Heart left ventricle (tissue), 16 donors: ENCODE measurements at places on chromosomes 13 and 19. TPM values are rescaled to one million over a fixed set of nuclear protein-coding genes. Genes with fewer than 3 reads are reported as not detected.

GRCh38 chr19:55489711-55490477 lies 1.7 kb downstream of the SSC5D start:
- H3K27me3 ChIP-seq, result peaks cover 9% of the 10 kb centered on the region
- H3K4me3 ChIP-seq, result no peak overlapping the region
- peaks cover 45% of the 10 kb centered on the region for H3K4me1 ChIP-seq
- no peak overlapping the region for H3K27ac ChIP-seq
- DNase-seq, result no peak

GRCh38 chr19:49488863-49489537 lies 1.6 kb downstream of the RPL13A start:
- H3K4me3 ChIP-seq, result peak overlapping the region; percentile 86
- peaks cover 40% of the 10 kb centered on the region for H3K36me3 ChIP-seq
- H3K27me3 ChIP-seq, result no peaks in the 10 kb centered on the region
- no peak for DNase-seq

DNA sequence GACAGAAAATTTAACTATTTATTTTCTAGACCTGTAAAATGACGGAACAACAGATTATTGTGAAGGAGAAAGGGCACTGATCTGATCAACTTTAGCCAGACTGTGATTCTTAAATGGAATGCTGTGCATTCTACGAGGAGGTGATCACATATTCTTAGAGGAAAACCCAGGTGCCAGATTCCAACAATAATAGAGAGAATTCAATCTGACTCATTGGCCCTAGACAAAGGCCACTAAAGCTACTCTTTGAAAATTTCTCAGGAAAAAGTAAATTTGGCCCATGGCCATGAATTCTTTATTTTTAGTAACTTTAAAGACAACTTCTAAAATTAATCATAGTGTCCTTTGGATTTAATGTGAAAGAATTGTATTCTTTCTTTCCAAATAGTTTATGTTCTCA lies 58.6 kb upstream of the POSTN start:
- H3K4me3 ChIP-seq, result no peak overlapping the region
- H3K27ac ChIP-seq, result no peak overlapping the region
- H3K4me1 ChIP-seq, result no peaks in the 10 kb centered on the region

DNA sequence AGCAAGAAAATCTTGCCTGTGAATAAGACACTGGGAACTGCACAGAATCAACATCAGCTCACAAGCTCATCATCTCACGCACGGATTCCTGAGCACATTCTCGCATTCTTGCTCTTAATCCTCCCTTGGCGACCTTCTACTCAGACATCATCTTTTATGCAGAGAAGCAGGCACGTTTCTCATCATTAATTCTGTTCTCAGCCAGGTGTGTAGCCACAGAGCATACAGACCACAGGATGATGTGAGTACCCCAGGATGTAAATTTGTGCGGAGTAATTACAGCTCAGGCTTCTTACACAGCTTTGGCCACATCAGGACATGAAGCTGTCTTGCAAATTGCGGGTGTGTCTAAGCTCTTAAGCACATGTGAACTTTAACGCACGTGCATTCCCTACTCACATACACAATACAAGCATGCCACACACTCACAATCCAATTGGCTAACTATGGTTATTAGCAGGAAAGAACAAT lies 36.5 kb upstream of the SACS start:
- no peak overlapping the region for H3K27ac ChIP-seq
- no peaks in the 10 kb centered on the region for H3K27me3 ChIP-seq
- H3K4me1 ChIP-seq, result peaks cover 5% of the 10 kb centered on the region
- H3K4me3 ChIP-seq, result no peak overlapping the region

DNA sequence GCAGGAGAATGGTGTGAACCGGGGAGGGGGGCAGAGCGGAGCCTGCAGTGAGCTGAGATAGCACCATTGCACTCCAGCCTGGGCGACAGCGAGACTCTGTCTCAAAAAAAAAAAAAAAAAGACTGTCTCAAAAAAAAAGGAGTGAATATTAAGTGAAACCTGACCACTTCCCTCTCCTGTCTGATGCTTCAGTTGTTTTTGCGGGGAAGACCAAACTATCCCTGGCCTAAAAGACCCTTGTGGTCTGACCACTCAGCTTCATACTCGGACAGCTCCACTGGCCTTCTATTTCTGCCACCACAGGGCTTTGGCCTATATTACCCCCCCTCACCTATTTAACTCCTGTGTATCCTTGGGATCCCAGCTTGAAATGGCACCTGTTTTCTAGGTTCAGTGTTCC lies 2.3 kb downstream of the CLASRP start:
- DNase-seq, result no peak
- H3K4me3 ChIP-seq, result no peak overlapping the region
- H3K27ac ChIP-seq, result no peak overlapping the region
- H3K27me3 ChIP-seq, result no peaks in the 10 kb centered on the region
- peaks cover 11% of the 10 kb centered on the region for H3K4me1 ChIP-seq
- peaks cover 60% of the 10 kb centered on the region for H3K36me3 ChIP-seq

DNA sequence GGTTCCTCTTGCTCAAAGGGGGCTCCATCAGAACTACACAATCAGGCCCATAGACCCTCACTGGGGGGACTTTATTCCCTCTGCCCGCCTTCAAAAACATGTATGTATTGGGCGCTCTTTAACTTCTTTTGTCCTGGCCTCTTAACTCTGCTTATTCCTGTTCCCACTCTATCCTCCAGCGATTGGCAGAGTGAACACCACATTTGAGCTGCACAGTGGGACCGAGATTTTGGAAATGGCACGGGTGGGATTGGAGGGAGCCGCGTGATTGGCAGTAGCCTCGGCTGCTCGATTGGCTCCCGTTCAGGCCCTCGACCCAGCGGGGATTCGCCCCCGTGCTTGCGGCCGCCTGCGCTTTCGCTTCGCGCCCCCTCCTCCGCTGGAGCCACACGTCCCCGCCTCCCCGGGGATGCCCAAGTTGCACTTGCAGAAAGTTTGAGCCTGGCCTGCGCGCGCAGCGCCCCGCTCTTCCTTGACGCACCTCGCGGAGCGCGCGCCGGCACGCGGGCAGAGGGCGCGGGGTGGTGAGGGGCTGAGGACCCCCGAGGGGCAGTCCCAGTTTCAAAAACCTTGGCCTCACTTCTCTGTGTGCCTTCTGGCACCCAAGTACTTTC lies at the start of gene ZIC5:
Gene ZIC5, minus strand, starts transcription at position 192 of the 614 bp plus-strand sequence. Its CDS starts 164 bp downstream, at position 28.
- no peak within 1 kb of the TSS for H3K4me3 ChIP-seq
- no peak for DNase-seq
- no peaks in the 10 kb centered on the region for H3K36me3 ChIP-seq
- H3K27me3 ChIP-seq, result peaks cover 97% of the 10 kb centered on the region

GRCh38 chr19:10230173-10230860 lies 814 bp downstream of the S1PR2 start:
- H3K4me3 ChIP-seq, result peak overlapping the region; percentile 99
- H3K27ac ChIP-seq, result peak overlapping the region; percentile 99
- peaks cover 46% of the 10 kb centered on the region for H3K4me1 ChIP-seq
- no peaks in the 10 kb centered on the region for H3K27me3 ChIP-seq
- H3K36me3 ChIP-seq, result no peaks in the 10 kb centered on the region
- DNase-seq, result peak; percentile 64

GRCh38 chr13:45500492-45501174 lies 35.9 kb downstream of the COG3 start:
- no peak overlapping the region for H3K4me3 ChIP-seq
- DNase-seq, result no peak
- peaks cover 7% of the 10 kb centered on the region for H3K4me1 ChIP-seq
- no peaks in the 10 kb centered on the region for H3K36me3 ChIP-seq
- no peak overlapping the region for H3K27ac ChIP-seq

DNA sequence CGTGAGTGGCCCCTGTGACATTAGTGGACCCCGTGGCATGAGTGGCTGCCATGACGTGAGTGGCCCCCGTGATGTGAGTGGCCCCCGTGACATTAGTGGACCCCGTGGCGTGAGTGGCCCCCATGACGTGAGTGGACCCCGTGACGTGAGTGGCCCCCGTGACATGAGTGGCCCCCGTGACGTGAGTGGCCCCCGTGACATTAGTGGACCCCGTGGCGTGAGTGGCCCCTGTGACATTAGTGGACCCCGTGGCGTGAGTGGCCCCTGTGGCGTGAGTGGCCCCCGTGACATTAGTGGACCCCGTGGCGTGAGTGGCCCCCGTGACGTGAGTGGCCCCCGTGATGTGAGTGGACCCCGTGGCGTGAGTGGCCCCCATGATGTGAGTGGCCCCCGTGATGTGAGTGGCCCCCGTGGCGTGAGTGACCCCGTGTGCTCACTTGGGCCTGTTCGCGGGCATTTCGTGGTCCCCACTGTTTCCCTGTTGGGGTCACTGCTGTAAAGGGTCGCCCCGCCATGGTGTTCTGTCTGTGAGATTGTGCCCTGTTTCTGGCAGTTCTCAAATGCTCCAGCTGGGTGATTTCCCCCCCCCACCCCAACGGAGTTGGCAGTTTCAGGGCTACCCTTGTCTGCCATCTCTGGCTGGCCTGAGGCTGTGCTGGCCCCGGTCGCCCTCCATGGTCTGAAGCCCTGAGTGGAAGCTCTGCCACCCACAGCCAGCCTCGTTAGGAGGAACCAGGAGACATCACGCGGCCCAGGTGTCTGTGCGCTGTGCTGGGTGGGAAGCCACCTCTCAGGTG lies 64.2 kb downstream of the MCF2L start:
- DNase-seq, result peak; percentile 20
- no peaks in the 10 kb centered on the region for H3K27me3 ChIP-seq
- H3K4me3 ChIP-seq, result no peak overlapping the region

Gene APOC4
- not detected for total RNA-seq

Gene FGF9
- total RNA-seq, result 10.1 TPM

Gene LYPD3
- 0.59 TPM for total RNA-seq

Gene HCN2
- 27.4 TPM for total RNA-seq

Gene TPTE2
- total RNA-seq, result not detected

Gene PLEKHA4
- total RNA-seq, result 22.8 TPM
